ENCODE measurements at places on chromosomes 11 and 22. TPM values are rescaled to one million over a fixed set of nuclear protein-coding genes. Genes with fewer than 3 reads are reported as not detected.

The TLCD5 gene
- total RNA-seq = 25.1 TPM

The TBX10 gene
- not detected for total RNA-seq

The CRYBB2 gene
- total RNA-seq = not detected

The GSTP1 gene
- total RNA-seq = 1,035 TPM

The SYCE3 gene
- not detected for total RNA-seq

The VPS37C gene
- 9.9 TPM for total RNA-seq

The CHRNA10 gene
- total RNA-seq = 0.21 TPM

The MMP1 gene
- not detected for total RNA-seq

The GAL gene
- total RNA-seq = 1.7 TPM

The OR10D3 gene
- total RNA-seq = not detected

The SLC16A8 gene
- 3.1 TPM for total RNA-seq

DNA sequence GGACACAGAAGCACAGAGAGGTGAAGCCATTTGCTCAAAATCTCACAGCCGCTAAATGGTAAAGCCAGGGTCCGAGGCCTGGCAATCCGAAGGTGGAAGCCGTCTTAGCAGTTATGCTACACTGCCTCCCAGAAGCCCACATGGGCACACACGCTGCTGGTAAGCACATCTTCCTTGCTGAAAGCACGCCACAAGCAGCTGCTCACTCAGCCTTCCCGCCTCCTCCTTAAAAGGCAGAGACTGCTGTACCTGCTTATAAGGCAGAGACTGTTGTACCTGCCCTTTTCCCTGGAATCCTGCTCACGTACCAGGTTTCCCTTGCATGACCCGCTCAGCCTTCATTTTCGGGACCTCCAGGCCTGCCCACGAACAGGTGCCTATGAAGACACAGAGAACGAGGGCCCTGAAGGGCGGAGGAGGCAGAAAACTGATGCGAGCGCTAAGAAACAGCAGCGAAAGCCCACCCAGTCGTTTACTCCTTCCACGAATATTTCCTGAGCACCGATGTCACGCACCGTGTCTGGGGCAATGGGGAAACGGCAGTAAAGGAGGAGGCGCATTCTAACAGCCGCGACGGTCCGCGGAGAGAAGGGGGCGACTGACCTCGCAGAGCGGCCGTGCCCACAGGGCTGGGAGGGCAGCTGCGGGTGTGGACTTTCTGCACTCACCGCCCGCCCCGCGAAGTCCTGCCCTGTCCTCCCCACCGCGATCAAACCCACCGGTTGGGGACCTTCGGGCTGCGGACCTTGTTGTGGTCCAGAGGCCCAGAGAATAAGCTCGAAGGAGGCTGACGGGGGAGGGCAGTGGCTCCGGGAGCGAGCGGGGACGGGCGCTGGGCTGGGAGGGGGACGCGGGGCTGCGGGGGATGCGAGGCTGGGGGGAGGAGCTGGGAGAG lies 13.0 kb downstream of the SPATA19 start:
- DNase-seq = no peak

- DNase-seq = no peak
Measured at GRCh38 chr11:79113054-79113690, 327.7 kb downstream of the TENM4 start.

GRCh38 chr11:1486054-1486825 lies at the start of gene MOB2:
Gene MOB2 (minus strand): TSS chr11:1486779. CDS start chr11:1486556, 223 bp downstream.
- no peak for DNase-seq

DNA sequence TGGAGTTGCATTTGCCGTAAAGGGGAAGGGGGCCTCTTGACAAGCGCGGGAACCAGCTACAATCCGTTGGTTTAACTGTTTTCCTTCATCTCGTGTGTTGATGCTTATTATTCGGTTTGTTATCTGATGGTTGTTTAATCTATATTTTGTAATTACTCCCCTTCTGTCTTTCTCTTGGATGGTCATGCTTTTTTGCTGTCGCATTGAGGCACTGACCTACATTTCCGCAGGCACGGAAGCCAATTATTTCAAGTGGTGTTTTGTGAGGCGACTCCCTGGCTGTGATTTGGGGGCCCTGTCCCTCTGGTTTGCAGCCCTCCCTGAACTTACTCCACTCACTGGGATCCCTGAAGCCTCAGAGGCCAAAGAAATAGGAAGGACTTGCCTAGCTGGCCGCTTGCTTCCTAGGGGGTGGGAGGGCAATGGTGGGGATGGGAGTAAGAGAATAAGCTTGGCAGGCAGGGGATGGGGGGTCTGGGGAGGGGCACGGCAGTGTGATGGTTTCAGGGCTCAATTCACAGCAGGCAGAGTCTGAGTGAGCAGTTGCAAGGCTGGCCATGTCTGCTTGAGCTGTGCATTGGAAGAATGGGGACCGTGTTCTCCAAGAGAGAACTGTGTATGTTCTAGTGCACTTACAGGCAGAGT lies 165.8 kb upstream of the B3GAT1 start:
- no peak for DNase-seq

DNA sequence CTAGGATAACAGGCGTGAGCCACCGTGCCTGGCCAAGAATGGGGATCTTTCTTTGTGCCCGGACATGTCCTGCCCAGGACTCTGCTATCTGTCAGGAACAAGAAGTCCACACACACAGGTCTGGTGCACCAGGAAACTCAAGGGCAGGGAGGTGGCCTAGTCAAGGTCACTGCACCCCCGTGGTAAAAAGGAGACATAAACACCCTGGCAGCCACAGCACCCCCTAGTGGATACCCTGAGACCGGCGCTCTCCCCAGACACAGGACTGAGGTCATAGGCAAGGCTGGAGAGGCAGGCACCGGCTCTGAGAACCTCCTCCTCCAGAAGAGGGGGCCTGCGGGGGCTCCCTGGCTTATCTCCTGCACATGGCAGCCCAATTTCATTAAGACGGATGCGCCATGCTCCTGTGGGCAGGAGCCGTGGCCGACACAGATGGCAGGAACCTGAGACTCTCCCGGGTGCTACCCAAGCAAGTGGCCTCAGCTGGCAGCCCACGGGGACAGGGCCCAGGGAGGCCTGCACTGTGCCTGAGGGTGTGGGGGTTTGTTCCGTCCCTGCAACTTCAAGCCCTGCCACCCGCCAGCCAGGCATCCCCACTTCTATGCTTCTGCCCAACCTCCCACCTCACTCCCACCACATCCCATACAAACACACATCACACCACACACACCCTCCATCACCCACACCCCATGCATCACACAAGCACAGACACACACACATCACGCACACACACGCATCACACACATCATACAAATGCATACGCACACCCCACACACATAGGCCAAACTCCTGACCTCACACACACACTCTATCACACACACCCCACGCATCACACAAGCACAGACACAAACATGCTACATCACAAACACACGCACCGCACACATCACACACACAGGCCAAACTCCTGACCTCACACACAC lies 19.6 kb downstream of the MACROD1 start:
- DNase-seq = peak; percentile 72

- no peak for DNase-seq
Measured at GRCh38 chr22:44805711-44806110, 53.3 kb downstream of the ARHGAP8 start.

- peak; percentile 69 for DNase-seq
Measured at GRCh38 chr22:48167238-48167637, 1404.8 kb downstream of the TBC1D22A start.

GRCh38 chr11:66969584-66970225 lies 5.4 kb upstream of the C11orf86 start:
- DNase-seq = no peak

DNA sequence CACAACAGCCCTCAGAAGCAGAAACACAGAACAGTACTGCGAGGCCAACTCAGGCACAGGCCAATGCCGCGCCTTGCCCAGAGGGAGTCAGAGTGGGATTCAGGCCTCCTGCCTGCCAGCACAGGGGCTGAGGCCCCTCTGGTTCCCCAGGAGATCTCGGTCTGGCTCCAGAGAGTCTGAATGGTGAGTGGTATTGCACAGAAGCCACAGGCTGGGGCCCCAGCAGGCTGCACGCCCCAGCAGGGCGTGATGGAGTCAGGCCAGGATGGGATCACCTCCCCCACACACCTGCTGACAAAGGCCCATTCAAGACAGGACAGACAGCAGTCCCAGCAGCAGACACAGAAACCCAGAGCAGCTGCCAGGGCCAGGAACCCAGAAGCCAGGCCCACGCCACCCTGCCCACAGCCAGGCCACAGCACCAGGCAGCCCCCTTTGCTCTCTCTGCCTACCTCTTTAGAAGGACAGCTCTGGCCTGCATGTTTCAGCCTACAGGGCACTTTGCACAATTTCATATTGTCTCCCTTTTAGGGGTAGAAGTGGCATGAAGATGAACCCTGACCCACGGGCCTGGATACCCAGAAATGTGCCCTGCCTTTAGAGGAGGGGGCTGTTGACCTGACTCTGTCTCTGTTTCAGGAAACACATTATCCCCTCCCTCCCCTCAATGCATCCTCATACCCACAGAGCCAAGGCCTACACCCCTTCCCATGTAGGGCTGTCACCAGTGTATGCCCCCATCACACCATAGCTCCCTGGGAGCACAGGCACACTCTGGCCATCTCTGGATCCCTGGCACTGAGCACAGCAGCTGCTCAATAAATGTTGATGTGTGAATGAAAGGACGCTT lies 6.1 kb downstream of the FXYD6 start:
- DNase-seq = peak; percentile 37

DNA sequence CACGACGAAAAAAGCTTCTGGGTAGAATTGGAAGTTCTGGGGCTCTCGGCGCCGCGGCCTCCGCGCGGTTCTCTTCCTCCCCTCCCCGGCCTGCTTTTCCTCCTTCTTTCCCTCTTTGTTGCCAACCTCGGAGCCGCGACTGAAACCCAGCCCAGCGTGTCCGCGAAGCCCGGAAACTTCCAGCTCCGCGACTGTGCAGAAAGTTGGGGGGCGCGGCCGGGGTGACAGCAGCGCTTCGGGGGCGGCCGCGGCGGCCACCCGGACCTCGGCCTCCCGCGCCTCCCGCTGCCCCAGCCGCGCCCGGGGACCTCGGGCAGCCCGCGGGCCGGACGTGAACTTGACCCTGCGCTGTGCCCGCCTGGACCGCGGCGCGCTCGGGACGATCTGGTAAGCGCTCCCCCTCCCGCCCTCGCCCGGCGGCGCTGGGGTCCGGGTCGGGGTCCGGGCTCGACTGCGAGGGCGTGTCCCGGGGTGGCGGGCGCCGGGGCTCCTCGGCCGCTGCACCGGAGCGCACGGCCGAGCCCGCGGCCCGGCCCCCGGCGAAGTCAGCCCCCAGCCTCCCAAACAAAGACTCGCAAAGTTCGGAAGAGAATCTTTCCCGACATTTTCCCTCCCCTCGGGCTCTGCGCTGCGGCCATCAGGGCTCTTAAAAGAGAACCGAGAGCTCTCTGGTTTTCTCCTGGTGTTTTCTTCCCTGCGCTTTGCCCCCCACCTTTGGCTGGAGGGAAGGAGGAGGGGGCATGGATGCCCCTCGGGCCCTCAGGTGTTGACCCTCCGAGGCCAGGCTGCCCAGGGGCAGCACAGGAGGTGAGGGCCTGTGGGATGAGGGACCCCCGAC lies 67.9 kb upstream of the WNT7B start:
- DNase-seq = peak; percentile 41

- peak; percentile 54 for DNase-seq
Measured at GRCh38 chr11:8566613-8567210, 27.3 kb downstream of the STK33 start.

DNA sequence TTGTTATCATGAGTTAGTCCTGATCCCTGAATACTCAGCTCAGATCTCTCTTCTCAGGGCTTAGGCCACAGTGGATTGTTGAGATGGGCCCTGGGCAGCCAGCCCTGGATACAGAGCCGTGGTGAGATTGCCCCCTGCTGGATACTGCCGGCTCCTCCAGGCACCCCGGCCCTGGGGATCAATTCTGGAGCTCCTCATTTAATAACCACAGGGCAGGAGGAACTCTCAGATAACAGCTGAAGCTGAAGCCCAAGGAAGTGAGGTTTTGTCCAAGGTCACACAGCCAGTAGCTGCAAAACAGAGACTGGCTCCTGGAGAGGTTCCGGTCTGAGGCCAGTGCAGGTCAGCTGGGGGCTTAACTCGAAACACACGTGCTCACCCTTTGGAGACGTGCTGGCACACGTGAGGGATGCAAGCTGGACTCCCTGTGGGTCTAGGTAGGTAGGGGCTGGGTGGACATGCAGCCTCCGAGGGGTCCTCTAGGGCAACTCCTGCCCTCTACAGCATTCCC lies 16.0 kb downstream of the USH1C start:
- peak; percentile 83 for DNase-seq

GRCh38 chr11:120532082-120532831 lies 20.7 kb downstream of the GRIK4 start:
- DNase-seq = no peak

DNA sequence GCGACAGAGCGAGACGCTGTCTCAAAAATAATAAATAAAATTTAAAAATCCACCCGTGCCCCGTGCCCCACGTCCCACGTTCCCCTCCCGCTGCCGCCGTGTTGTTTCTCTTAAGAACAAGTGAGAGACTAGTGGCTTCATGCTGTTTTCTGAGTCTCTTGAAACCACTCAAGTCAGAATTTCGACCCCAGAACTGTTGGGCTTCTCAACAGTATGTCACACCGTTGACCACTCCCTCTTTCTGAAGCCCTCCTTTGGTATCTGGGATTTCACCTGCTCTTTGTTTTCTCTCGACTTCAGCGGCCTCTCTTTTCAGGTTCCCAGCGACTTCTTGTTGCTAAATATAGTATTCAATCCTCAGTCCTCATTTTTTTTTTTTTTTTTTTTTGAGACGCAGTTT lies 974 bp downstream of the PPIL2 start:
- DNase-seq = no peak

DNA sequence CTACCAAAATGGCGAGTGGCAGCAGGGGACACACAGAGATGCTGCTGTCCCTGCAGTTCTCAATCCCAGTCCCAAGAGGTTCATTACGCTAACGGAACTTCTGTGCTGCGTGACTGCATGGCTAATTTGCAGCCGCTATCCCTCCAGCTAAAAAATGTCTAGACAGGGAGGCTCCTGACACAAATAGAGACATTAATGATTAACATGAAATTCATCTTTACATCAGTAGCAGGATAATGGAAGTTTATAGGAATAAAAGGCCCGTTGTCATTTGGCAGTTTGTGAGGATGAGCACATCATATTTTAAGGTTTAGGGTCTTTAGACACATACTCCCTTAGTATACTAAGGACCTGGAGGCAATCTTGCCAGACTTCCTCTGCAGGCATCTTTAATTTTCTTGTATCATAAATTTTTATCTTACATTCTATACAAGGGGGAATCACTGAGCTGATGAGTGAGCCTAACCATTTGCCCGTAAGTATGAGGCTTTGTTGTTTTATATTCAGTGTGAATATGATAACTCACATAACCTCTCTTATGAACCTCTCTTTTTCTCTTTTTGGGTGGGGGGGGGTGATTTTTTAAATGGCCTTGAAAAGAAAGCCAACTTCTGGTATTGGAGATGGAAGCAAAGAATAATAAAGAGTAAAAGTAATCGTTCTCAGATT lies 99.8 kb upstream of the OR9G4 start:
- no peak for DNase-seq

DNA sequence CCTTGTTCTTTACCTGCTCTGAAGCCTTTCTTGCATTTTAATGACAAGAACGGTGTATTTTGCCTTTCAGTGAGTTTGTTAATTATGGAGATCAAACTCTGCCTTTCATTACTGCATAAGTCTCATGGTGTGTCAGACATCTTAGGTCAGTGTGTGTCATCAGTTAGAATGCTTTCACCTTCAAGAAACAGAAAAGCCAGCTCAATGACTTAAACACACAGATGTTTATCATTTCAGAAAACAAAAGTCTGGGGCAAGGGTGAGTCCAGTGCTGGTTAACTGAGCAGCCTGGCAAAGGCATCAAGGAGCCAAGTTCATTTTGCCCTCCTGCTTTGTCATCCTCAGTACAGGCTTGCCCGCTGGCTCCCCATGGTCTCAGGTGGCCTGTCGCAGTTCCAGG lies 54.5 kb downstream of the PACS1 start:
- no peak for DNase-seq
